B cell (primary cell): ENCODE measurements at places on chromosomes 2 and 18. TPM values are rescaled to one million over a fixed set of nuclear protein-coding genes. Genes with fewer than 3 reads are reported as not detected.

- DNase-seq = no peak
- H3K27ac ChIP-seq = no peak overlapping the region
- no peaks in the 10 kb centered on the region for H3K36me3 ChIP-seq
- no peaks in the 10 kb centered on the region for H3K27me3 ChIP-seq
Measured at GRCh38 chr2:29698216-29698615, 223.2 kb downstream of the ALK start.

GRCh38 chr2:69428981-69429380 lies 8.3 kb downstream of the NFU1 start:
- H3K36me3 ChIP-seq = peaks cover 39% of the 10 kb centered on the region
- no peaks in the 10 kb centered on the region for H3K27me3 ChIP-seq
- no peak for DNase-seq
- no peak overlapping the region for H3K27ac ChIP-seq
- H3K4me1 ChIP-seq = no peaks in the 10 kb centered on the region

DNA sequence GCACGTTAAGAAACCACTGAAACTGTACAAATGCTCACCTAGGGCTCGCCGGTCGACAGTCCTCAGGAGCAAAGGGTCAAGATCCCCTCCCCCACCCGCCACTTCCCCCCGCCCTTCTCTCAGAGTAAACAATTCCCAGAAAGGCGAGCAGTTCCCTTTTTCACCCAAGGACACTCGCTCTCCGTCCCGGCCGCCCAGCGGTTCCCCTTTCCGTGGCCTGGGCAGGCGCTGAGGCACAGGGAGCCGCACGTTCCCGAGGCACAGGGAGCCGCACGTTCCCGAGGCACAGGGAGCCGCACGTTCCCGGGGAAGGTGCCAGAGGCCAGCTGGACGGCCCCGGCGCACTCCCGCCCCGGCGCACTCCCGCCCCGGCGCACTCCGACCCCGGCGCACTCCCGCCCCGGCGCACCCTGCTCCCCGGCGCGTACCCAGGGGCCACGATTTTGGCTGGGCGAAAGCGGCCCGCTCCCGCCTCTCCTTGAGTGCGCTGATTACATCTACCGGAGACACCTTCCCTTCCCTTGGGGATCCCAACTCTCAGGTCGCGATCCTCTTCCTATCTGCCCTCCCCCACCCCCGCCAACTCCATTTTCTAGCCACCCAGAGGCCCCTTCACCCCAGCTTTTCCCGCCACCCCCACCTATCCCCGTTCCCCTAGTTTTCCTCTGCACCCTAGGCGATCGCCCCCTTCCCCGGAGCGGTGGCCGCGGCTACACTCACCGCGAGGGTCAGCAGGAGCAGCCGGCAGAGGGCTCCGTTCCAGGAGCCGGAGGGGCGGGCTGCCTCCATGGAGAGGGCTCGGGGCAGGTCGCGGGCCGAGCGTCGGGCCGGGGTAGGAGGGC lies 817 bp downstream of the DSC2 start:
- no peak overlapping the region for H3K4me3 ChIP-seq
- DNase-seq = no peak
- no peak overlapping the region for H3K27ac ChIP-seq
- H3K4me1 ChIP-seq = no peaks in the 10 kb centered on the region

DNA sequence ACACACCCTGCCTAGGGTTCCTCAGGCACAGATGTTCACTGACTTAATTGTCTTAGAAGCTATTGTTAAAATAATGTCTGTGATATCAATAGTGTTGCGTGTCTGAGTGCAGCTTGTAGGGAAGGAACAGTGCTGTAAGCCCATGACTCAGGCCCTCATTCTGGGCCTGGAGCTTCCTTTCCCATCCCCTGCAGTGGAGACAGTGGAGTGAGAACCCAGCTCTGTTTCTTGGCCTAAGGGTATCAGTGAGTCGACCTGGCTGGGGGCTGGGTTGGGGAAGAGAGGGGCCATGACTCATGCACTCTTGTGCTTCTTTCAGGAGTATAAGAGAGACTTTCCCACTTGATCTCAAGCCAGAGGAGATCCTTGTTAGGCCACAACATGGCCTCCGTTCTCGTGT lies 106.8 kb downstream of the HRH4 start:
- no peak overlapping the region for H3K27ac ChIP-seq
- peaks cover 2% of the 10 kb centered on the region for H3K27me3 ChIP-seq
- H3K4me3 ChIP-seq = no peak overlapping the region
- H3K4me1 ChIP-seq = no peaks in the 10 kb centered on the region
- DNase-seq = no peak

DNA sequence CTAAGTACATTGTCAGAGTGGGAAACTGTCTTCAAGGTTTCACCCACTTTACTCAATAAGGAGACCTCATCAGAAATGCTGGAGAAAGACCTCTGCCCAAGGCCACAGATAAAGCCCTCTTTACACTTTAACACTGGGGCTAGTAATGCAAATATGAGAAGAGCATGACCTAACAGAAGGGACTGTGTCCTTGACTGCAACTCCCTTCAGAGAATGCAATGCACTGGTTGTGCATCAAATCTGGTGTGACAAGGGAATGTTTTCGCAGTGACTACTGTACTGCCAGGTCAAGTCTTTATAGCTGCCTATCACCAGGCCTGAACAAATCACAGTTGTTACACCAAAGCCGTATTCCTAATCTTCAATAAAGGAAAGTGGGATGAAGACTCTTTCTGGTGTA lies 28.6 kb downstream of the CDH19 start:
- no peak overlapping the region for H3K27ac ChIP-seq
- no peak overlapping the region for H3K4me3 ChIP-seq
- H3K27me3 ChIP-seq = no peaks in the 10 kb centered on the region
- no peak for DNase-seq
- H3K4me1 ChIP-seq = no peaks in the 10 kb centered on the region

DNA sequence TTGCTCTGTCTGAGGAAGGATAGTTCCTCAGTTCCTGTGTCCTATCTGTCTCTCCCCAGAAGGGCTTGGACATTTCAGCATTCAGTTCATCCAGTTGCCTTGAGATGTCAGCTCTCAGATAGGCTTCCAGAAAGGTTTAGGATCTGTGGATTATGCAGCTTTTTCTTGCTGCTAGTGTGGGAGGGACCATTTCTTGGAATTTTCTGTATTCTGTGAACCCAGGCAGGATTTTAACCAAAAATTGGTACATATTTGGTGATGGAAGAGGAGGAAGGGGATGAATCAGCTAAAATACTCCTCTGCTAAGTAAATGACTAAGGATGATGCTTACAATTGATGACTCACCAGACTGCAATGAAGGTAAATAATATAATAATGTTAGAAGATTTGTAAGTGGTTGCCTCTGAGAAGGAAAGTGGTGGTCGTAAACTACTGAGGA lies 58.6 kb upstream of the DOCK10 start:
- no peak for DNase-seq
- H3K36me3 ChIP-seq = no peaks in the 10 kb centered on the region
- no peak overlapping the region for H3K4me3 ChIP-seq
- no peaks in the 10 kb centered on the region for H3K4me1 ChIP-seq
- H3K27me3 ChIP-seq = peaks cover 4% of the 10 kb centered on the region

GRCh38 chr18:77346208-77346810 lies 96.7 kb downstream of the GALR1 start:
- no peaks in the 10 kb centered on the region for H3K36me3 ChIP-seq
- DNase-seq = no peak
- H3K4me1 ChIP-seq = no peaks in the 10 kb centered on the region
- H3K4me3 ChIP-seq = no peak overlapping the region

GRCh38 chr18:79405781-79406575 lies 10.2 kb downstream of the NFATC1 start:
- H3K27me3 ChIP-seq = no peaks in the 10 kb centered on the region
- peaks cover 36% of the 10 kb centered on the region for H3K36me3 ChIP-seq
- peak; percentile 96 for DNase-seq
- peak overlapping the region; percentile 91 for H3K27ac ChIP-seq

- peaks cover 23% of the 10 kb centered on the region for H3K4me1 ChIP-seq
- no peak within 1 kb of the TSS for H3K27ac ChIP-seq
- no peaks in the 10 kb centered on the region for H3K36me3 ChIP-seq
Measured at GRCh38 chr2:15939854-15940660, at the start of gene MYCN. TSS of gene MYCN (plus strand) at chr2:15940550. CDS start at chr2:15942065, 1,515 bp downstream.

DNA sequence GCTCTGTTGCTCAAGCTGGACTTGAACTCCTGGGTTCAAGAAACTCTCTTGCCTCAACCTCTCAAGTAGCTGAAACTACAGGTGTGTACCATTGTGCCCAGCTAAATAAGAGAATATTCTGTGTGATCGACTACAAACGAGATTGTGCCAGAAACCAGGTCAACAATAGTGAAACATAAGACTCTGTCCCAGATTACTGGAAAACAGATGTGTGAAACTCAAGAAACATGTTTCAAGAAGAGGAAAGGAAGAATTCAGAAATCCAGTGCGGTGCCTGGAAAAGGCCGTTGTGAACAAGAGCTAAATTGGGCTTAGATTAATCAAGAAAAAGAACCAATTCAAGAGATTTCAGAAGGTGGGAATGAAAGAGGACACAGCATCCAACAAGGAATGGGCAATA lies 23.4 kb upstream of the STAT1 start:
- no peak overlapping the region for H3K27ac ChIP-seq
- no peak overlapping the region for H3K4me3 ChIP-seq
- DNase-seq = no peak
- no peaks in the 10 kb centered on the region for H3K4me1 ChIP-seq
- H3K27me3 ChIP-seq = no peaks in the 10 kb centered on the region

CFAP65 gene
- not detected in 2 replicates for total RNA-seq

REL gene
- 283 and 297 TPM in 2 replicates for total RNA-seq

DNMT3A gene
- 24.5 and 27.4 TPM in 2 replicates for total RNA-seq

SLC35F5 gene
- 75.5 and 78.4 TPM in 2 replicates for total RNA-seq

MSH6 gene
- 43.9 and 46.9 TPM in 2 replicates for total RNA-seq

CYP20A1 gene
- total RNA-seq = 38.5 and 40.8 TPM in 2 replicates

DNAJC5G gene
- total RNA-seq = 0.39 TPM in 1 of 2 replicates, not detected in the other
